Fibroblast of skin of back (primary cell): ENCODE measurements at places on chromosomes 12 and 14.

DNA sequence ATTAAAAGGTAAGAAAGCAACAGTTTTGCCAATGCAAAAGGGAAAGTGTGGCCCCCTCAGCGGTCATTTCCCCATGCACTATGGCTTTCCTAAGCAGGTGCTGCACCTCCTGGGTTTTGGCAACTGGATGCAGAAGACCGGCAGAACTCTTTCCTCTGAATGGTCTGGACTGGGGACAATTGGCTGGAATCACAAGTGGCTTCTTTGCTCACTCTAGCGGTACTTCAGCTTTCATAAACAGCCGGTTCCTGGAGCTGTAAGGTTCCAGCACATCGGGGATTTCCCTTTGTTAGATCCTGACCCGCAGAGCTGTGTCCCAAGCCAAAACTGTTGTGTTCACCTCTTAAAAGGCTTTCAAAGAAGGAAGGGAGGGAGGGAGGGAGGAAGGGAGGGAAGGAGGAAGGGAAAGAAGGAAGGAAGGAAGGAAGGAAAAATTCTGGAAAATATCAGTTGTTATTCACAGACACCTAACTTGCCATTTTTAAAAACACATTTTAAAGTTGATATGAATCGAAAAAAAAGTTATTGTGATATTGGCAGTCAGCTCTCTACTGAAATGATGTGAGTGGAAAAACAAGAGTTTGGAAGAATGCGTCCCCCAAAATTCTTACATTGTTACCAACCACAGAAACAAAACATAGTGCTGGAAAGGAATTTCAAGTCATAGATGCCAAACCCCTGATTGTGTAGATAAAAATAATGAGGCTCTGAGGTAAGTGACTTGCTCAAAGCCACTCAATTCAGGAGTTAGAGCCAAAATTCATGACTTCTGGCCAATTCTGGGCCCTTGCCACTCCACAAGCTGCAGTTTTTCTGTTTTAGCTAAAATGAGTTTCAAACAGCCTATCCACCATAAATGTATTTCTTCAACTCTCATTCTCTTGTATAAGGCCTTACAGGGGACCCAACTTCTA lies 220.6 kb upstream of the HMGA2 start:
- DNase-seq = peak; percentile 97

DNA sequence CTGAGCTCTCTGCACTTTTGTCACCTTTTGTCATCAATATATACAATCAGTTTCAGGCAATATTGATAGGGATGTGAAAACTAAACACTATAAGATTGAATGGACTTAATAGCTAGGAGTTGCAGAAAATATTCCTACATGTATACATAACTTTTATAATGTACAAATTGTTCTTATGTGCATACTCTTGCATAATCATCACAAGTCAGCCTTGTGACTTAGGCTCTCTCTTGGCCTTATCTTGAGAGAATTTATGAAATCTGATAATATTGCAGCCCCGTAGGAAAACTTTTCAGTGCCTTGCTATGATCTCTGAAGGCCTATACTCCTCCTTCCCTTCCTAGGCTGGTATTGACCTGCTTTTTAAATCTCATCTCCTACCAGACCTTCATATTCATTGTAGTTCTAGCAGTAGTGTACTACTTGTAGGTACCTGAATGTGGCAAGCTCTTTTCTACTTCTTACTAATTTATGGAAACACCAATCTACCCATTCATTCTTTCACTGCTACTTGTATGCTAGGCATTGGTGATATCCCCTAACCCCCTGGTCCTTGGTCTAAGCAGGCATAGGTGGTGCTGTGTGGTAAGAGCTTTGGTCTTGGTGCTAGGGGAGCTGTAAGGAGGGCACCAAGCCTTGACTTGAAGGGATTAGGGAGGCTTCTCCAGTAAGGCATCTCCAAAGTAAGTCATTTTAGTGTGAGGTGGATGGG lies 100.0 kb downstream of the PRKCH start:
- no peak for DNase-seq

- DNase-seq = no peak
Observed at GRCh38 chr12:44544018-44544417, 332.1 kb downstream of the NELL2 start.

DNA sequence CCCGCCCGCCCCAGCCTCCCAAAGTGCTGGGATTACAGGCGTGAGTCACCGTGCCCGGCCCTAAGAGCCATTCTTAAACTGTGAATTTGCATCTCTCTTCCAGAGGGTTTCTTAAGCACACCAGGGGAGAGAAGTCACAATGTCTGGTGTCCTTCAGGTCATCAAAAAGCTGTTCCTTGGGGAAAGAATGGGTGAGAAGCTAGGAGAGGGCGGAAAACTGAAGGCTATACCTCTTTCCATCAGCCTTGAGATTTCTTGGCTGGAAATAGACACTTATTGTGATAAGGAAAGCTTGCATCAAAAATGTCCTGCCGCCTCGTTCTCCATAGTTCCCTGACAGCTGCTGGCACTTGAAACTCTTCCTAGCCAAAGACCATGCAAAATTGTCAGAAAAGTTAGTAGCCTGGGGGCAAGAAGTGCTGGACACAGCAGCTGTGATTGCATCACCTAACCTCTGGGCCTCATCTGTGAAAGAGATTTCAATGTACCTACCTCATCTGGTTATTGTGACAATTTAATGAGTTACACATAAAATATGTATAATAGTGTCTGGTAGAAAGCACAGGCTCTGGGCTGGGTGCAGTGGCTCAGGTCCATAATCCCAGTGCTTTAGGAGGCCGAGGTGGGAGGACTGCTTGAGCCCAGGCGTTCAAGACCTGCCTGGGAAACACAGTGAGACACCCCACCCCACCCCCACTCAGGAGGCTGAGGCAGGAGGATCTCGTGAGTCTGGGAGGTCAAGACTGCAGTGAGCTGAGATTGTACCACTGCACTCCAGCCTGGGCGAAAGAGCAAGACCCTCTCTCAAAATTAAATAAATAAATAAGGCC lies 9.7 kb upstream of the UBC start:
- DNase-seq = peak; percentile 74

- peak; percentile 77 for DNase-seq
Observed at GRCh38 chr12:80472911-80473500, 29.0 kb downstream of the PTPRQ start.

DNA sequence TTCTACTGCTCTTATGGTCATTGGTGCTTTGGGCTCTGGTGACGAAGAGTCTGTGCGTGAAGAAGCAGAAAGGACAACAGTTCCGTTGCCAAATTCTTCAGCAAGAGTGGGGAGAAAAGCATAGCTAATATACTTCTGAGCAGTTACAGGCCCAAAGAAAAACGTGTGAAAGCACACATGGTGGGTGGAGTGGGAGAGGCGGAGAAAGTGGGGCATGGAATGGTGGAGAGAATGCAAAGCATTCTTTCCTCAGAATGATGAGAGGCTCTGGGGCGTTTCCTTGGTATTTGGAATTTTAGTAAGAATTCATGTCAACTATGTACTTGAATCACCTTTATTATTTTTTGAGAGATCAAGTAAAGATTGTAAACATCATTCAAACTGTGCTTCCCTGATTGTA lies 396.1 kb downstream of the NAV3 start:
- peak; percentile 20 for DNase-seq

GRCh38 chr14:83624541-83624940 lies 1905.4 kb upstream of the FLRT2 start:
- no peak for DNase-seq

DNA sequence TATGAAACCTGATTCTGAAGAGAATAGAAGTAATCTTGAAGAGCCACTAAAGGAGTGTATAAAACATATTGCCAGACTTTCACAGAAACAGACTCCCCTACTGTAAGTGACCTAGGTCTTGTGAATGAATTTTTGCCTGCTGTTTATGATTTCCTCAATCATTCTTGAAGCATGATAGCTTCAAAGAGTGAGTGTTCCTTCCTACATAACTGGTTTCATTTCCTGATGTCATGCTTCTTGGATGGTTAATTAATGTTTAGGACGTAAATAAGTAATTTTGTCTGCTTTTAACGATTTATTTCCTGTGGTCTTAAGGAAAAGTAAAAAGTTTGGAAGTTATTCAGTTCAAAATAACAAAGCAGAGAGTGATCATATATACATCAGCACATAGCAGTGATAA lies 129.8 kb downstream of the PIK3C2G start:
- no peak for DNase-seq

DNA sequence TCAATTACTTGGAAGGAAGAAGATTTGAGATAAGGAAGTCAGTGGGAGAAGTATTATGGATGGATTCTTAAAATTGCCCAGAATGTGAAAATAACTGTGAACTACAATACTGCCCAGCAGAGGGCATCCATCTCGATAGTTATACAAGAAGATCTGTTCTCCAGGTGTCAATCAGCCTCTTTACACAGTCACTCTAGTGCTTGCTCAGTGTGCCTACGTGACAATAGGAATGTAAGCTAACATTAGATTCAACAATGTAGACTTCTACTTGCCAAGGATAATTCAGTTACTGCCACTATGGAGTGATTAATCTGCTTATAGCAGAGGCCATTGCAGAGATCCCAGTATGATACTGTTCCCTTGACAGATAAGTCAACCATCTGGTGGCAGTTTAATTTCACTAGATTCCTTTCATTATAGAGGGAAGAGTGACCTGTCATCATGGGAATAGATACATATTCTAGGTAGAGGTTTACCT lies 10.6 kb upstream of the MAP4K5 start:
- DNase-seq = peak; percentile 64

GRCh38 chr12:105672121-105672975 lies 341.9 kb downstream of the C12orf75 start:
- peak; percentile 72 for DNase-seq
